ENCODE measurements at places on chromosomes 12 and 14. TPM values are rescaled to one million over a fixed set of nuclear protein-coding genes. Genes with fewer than 3 reads are reported as not detected.

- no peak for DNase-seq
Observed at GRCh38 chr12:56141946-56142784, 10.2 kb upstream of the MYL6B start.

GRCh38 chr14:71720978-71721624 is 211.1 kb upstream of the RGS6 start:
- peak; percentile 43 for DNase-seq

DNA sequence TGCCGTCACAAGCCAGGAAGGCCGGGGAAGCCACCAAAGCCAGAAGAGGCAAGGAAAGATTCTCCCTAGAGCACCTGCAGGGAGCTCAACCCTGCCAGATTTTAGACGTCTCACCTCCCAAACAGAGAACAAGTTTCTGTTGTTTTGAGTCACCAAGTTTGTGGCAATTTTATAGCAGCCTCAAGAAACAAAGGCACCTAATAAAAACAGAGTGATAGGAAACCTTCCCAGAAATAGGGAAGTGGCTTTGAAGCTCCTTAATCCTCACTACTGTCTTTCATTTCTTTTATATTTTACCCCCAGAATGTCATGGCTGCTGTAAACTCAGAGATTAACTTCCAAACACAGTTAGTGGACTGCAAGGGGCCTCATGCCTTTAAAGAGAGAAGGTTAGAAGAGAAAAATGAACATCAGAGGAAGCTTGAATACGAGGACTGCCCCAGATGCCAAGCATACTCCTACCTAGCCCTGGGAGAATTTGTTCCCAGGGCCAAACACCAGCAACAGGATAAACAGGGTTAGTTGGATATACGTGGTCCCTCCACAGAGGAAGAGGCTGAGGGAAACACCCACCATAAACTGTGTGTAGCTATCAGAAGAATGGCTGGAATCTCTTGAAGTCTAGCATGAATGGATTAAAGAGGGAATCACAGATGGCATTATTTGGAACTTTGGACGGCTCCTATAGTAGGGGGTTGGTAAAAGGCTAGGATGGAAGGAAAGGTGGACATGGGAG is 148.3 kb downstream of the KCNA5 start:
- no peak for DNase-seq

DNA sequence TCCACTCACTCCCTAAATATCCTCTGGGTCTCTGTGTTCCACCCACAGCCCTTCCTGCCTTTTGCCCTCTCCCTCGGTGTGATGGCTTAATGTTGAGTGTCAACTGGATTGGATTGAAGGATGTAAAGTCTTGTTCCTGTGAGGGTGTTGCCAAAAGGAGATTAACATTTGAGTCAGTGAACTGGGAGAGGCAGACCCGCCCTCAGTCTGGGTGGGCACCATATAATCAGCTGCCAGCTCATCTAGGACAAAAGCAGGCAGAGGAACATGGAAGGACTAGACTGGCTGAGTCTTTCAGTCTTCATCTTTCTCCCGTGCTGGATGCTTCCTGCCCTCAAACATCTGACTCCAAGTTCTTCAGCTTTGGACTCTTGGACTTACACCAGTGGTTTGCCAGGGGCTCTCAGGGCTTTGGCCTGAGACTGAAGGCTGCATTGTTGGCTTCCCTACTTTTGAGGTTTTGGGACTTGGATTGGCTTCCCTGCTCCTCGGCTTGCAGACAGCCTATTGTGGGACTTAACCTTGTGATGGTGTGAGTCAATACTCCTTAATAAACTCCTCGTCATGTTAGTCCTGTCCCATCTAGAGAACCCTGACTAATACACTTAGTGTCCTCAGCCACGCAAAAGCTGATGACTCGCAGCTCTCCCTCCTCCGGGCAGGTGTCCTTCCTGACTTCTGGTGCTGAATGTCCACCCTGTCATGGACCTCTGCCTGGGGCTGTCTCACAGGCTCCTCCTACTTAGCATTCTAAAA is 5.9 kb downstream of the DGLUCY start:
- DNase-seq = peak; percentile 78

DNA sequence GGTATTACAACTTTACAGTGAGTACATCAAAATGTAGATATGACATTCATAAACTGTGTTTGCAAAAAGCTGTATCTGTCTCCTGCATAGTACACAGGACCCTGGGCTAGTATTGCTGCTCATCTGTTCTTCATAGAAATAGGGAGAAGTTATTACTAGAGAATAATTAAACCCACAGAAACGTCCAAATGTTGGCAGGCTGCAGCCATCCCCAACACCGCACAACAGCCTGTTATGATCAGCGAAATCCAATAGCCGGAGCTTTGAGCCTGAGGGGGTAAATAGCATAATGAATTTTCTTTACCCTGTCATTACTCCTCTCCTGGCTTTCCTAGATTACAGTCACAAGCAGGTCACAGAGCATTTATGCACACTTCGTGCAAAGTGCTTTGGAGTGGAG is 178.0 kb downstream of the DACT1 start:
- DNase-seq = no peak

CTSG gene
- total RNA-seq = not detected

ASPG gene
- not detected for total RNA-seq

CLEC4C gene
- not detected for total RNA-seq
